ENCODE measurements at places on chromosomes 3 and 15.

GRCh38 chr3:40751666-40752065, 226.9 kb downstream of the ZNF621 start:
- H3K36me3 ChIP-seq = no peaks in the 10 kb centered on the region
- DNase-seq = no peak
- H3K27ac ChIP-seq = no peak overlapping the region
- no peak overlapping the region for H3K4me3 ChIP-seq
- H3K4me1 ChIP-seq = no peaks in the 10 kb centered on the region

- H3K4me3 ChIP-seq = no peak overlapping the region
- no peaks in the 10 kb centered on the region for H3K36me3 ChIP-seq
- no peaks in the 10 kb centered on the region for H3K4me1 ChIP-seq
- H3K27me3 ChIP-seq = peaks cover 5% of the 10 kb centered on the region
- H3K27ac ChIP-seq = no peak overlapping the region
Observed at GRCh38 chr15:36557364-36557763, 22.1 kb upstream of the CDIN1 start.

DNA sequence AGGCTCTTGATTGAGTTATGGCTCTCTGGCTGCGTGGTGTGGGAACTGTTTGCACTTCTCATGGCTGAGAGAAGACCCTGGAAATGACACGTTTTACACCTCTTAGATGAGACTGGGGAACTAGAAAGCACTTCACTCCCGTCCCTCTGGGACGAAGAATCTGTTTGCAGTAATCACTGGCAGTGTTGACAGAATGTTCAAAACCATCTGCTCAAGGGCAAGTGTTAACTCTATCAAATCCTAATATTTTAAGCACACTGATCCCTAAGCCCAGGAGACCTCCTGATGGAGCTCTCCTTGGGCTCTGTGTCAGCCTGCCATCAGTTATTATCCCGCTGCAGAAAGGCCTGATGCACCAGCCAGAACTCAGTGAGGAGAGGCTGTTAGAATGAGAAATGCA, 323.8 kb upstream of the DNAJC19 start:
- H3K27me3 ChIP-seq = no peaks in the 10 kb centered on the region
- no peak overlapping the region for H3K27ac ChIP-seq
- no peaks in the 10 kb centered on the region for H3K36me3 ChIP-seq
- no peak overlapping the region for H3K4me3 ChIP-seq

DNA sequence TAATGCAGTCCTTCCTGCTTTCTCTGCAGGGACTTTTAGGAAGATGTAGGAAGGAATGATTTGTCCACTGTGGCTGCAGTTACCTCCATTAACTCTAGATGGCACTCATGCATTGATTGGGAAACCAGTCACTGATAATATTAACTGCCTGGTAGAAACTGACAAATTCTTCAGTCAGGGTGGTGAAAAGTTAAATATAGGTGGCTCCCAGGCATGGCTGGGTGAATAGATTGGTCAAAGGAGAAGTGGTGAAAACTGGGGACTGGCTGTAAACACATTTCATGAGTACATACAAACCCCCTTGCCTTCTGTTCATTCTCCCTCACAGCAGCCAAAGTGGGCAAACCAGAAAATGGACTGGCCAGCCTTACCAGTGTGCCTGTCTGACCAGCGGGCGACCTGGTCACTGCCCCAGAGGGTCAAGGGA, 333.4 kb downstream of the THSD4 start:
- no peaks in the 10 kb centered on the region for H3K4me1 ChIP-seq
- no peak overlapping the region for H3K27ac ChIP-seq
- no peak for DNase-seq
- H3K27me3 ChIP-seq = peaks cover 2% of the 10 kb centered on the region

GRCh38 chr3:144028798-144029411, 57.3 kb downstream of the DIPK2A start:
- no peak for DNase-seq
- peaks cover 6% of the 10 kb centered on the region for H3K4me1 ChIP-seq
- H3K4me3 ChIP-seq = no peak overlapping the region
- no peaks in the 10 kb centered on the region for H3K36me3 ChIP-seq
- no peak overlapping the region for H3K27ac ChIP-seq
